ENCODE measurements at places on chromosomes 4 and X. TPM values are rescaled to one million over a fixed set of nuclear protein-coding genes. Genes with fewer than 3 reads are reported as not detected.

DNA sequence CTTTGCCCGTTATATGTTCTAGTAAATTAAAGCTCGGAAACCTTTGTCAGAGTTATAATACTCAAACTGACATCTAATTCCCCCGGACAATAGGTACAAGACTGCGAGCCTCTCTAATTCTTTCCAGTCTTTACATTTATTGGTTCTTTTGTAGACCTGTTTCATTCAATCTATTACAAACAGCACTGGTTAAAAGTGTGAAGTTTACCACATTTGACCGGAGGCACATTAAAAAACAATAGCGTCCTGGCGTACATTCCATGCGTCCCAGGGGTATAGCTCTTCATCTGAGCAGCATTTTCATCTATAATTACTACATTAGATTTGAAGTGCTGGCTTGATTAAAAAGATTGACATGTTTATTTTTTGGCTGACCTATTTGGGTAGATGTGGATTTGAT lies 49.9 kb upstream of the TENM3 start:
- DNase-seq, result no peak

DNA sequence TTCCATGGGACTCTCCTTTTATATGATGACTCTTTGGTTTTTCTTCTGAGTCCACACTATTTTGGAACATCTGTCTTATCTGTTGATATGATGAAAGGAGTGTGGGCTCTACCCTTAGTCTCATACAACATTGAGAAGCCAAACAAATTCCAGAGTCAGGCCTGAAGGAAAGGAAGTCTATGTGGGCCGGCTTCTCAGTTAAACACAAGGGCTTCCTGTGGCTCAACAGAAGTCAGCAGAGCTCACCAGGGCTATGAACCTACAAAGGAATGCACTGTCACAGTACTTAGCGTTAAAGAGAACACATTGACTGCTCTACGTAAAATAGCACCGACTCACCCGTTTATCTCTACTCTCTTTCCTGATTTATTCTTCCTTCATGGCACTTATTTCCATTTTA lies 641.0 kb upstream of the FRG1 start:
- no peak for DNase-seq

DNA sequence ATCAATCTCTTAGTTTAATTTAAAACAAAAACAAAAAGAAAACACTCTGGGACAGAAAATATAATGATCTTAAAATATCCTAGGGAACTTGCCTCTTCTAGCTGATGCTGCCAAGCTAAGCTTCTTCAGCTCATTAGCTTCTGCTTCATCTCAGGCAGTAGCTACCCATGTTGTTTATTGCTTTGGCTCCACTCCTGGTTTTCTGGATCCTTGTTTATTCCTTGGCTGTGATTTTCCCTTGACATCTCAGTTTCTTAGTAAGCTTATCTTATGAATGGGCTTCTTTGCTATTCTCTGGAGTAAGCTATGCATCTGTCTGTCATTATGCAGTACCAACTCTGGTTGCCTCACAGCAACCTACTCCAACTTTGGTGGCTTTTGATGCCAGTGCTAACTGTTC lies 5.1 kb upstream of the MTHFD2L start:
- no peak for DNase-seq

- DNase-seq, result no peak
These were observed 70.5 kb upstream of the TBC1D9 start for GRCh38 chr4:140826701-140827027.

DNA sequence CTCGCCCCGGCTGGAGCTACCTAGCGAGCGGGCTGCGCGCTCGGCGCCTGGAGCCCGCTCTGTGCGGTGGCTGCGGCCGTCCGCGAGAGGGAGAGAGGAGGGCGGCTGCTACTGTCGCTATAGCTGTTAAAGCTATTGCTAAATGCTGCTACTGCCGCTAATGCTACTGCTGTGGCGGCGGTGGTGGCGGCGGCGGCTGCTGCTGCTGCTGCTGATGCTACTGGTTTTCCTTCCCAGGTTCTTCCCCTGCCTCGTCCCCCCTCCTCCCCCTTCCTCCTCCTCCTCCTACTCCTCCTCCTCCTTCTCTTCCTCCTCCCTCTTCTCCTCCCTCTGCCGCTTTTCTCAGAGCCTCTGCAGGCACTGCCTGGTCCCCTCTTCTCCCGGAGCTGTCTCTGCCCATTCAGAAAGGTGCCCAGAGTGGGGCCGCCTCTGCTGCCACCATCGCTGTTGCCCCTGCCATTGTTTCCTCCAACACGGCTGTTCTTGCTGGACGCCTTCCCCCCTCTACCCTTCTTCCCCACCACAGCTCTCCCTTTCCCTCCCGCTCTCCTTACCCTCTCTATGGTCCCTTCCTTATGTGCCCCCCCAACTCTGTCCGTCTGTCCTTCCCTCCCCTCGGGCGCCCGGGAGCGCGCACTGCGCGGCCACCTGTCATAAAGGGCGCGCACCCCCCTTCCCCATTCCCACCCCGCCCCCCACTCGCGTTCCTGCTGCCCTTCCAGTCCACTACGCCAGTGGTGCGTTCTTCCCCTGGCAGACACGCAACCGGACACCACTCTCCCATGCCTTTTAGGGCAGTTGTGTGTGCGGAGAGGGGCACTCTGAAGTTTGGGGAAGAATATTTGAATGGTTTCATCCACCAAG lies at the start of gene NEXMIF:
Gene NEXMIF, minus strand, starts transcription at position 228 of the 864 bp plus-strand sequence.
- DNase-seq, result no peak

DNA sequence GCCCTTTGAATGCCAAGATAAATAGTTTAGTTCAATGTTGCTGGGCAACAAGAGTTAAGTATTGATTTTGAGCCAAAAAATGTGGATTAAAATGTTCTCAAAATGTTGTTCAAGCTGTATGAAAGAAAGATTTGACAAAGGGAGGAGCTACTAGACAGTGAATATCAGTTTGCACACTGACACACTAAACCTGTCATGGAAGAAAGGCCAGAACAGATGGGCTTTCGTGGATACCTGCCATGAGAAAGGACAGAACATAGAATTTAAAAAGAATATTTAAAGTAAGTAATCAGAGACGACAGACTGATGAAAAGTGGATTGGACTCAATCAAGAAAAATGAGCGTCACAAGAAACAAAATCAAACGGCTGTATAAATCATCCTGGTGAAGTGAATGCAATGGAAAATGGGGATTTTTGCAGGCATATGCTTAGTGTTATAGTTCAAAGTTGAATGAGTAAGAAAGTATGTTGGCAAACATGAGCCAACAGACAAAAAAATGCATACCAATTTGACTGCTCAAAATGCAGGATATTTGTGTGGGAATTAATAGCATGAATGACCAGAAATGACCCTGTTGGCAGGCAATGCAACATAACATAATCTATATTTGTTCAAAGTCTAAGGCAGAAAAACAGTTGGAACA lies 7.4 kb downstream of the PCDH18 start:
- no peak for DNase-seq

GRCh38 chr4:154928640-154929257 lies 147.7 kb downstream of the RBM46 start:
- DNase-seq, result no peak

DNA sequence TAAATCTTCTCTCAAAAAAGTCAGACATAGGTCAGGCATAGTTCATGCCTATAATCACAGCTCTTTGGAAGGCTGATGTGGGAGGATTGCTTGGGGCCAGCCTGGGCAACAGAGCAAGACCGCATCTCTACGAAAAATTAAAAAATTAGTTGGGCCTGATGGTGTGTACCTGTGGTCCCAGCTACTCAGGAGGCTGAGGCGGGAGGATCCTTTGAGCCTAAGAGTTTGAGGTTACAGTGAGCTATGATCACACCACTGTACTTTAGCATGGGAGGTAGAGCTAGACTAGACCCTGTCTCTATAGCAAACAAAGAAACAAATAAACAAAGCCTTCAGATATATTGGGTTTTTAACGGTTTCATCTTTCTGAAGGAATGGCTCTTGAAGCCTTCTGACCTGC lies 62.2 kb downstream of the DIPK2B start:
- no peak for DNase-seq

GRCh38 chrX:93711076-93711475 lies 37.1 kb downstream of the FAM133A start:
- no peak for DNase-seq

- DNase-seq, result no peak
These were observed 50.1 kb upstream of the ADRA2C start for GRCh38 chr4:3715855-3716630.

DNA sequence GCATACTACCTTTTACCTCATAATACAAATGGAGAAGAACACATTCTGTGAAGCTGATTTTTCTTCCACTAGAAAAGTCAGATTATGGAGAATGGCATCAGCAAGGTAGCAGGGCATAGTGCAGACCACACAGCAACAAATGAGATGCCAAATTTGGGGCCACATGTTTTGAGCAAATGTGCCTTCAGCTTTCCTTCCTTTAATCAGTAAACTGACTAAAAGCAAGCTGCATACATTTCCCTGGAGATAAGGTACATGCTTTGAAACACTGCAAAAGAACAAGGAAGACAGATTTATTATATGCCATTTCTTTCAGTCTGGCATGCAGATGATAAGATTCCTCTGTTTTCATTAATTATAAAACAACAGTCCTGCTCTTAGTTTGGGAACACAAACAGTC lies 67.1 kb upstream of the GUCY1A1 start:
- DNase-seq, result no peak

- no peak for DNase-seq
These were observed 92.2 kb upstream of the MAGEB10 start for GRCh38 chrX:27715610-27716009.

- peak; percentile 66 for DNase-seq
These were observed at the start of gene MAGEH1 for GRCh38 chrX:55451990-55452832. Gene MAGEH1, plus strand, starts transcription at chrX:55452127. Its CDS starts 248 bp downstream, at chrX:55452375.

GRCh38 chr4:132792310-132792709 lies 356.8 kb upstream of the PCDH10 start:
- DNase-seq, result no peak

PHF8 gene
- 11.8 TPM for polyA plus RNA-seq

PCDH10 gene
- polyA plus RNA-seq, result 4.0 TPM

SASH3 gene
- 6.4 TPM for polyA plus RNA-seq
